ENCODE measurements at places on chromosomes 7 and 10. TPM values are rescaled to one million over a fixed set of nuclear protein-coding genes. Genes with fewer than 3 reads are reported as not detected.

GRCh38 chr7:44724276-44724675, 24.4 kb upstream of the ZMIZ2 start:
- H3K36me3 ChIP-seq, result no peaks in the 10 kb centered on the region
- H3K27ac ChIP-seq, result no peak overlapping the region
- no peaks in the 10 kb centered on the region for H3K27me3 ChIP-seq

ZNF117 gene
- total RNA-seq, result 5.3 TPM

GRCh38 chr7:72217151-72217550, 195.0 kb downstream of the CALN1 start:
- H3K27me3 ChIP-seq, result no peaks in the 10 kb centered on the region
- DNase-seq, result no peak
- H3K4me1 ChIP-seq, result no peaks in the 10 kb centered on the region
- H3K4me3 ChIP-seq, result no peak overlapping the region

SRRM3 gene
- total RNA-seq, result not detected

- no peak for DNase-seq
- H3K36me3 ChIP-seq, result no peaks in the 10 kb centered on the region
- no peaks in the 10 kb centered on the region for H3K27me3 ChIP-seq
- H3K4me3 ChIP-seq, result no peak overlapping the region
Measured at GRCh38 chr7:64849250-64849923, 53.7 kb upstream of the ZNF273 start.

CFTR gene
- not detected for total RNA-seq

ZNF727 gene
- total RNA-seq, result 0.20 TPM

GRCh38 chr7:111873963-111874690, 311.8 kb upstream of the IMMP2L start:
- DNase-seq, result no peak
- H3K27ac ChIP-seq, result no peak overlapping the region

- peaks cover 4% of the 10 kb centered on the region for H3K4me1 ChIP-seq
- no peak overlapping the region for H3K27ac ChIP-seq
- H3K4me3 ChIP-seq, result no peak overlapping the region
Measured at GRCh38 chr10:120941501-120941900, 90.3 kb downstream of the WDR11 start.

- no peaks in the 10 kb centered on the region for H3K4me1 ChIP-seq
- no peaks in the 10 kb centered on the region for H3K36me3 ChIP-seq
- DNase-seq, result no peak
- no peaks in the 10 kb centered on the region for H3K27me3 ChIP-seq
Measured at GRCh38 chr10:117911684-117912083, 135.1 kb downstream of the RAB11FIP2 start.

DMTF1 gene
- 183 TPM for total RNA-seq

MNX1 gene
- not detected for total RNA-seq

DNA sequence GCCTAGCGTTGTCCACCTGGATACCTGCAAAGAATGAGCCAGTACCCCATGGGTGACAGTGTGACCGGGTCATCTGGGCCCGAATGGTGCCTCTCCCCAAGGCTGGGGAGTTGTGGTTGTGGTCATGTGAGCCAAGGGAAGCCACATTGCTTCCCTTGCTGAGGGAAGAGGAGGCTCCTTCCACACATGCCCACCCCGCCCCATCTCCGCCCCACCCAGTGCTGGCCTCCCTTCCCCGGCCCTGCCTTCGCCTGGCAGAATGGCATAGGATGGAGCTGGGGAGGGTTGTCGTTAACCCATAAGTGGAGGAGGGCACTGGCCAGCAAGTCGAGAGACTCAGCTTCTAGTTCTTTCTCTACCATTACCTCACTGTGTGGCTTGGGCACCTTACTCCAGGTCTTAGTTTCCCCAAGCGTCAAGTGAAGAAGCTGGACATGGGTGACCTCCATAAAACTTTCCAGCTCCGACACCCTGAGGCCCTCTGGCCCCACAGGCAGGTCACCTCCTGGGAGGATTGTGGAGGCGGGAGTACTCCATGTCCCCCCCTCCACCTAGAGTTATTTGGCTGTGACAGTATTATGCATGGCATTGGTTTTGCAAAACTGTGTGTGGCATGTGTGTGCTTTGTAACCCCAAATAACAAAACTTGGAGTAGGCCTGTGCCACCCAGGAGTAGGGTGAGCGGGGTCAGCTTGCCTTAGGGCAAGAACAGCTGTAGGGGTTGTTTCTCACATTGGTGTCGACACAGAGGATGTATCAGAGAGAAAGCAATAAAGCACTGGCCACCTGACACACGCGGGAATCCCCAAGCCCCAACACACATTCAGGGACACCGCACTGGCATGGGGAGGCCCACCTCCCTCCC, 90.5 kb upstream of the MACROH2A2 start:
- no peak overlapping the region for H3K27ac ChIP-seq
- H3K27me3 ChIP-seq, result no peaks in the 10 kb centered on the region
- no peak for DNase-seq
- no peak overlapping the region for H3K4me3 ChIP-seq
- no peaks in the 10 kb centered on the region for H3K4me1 ChIP-seq

ZNF655 gene
- 150 TPM for total RNA-seq

DNA sequence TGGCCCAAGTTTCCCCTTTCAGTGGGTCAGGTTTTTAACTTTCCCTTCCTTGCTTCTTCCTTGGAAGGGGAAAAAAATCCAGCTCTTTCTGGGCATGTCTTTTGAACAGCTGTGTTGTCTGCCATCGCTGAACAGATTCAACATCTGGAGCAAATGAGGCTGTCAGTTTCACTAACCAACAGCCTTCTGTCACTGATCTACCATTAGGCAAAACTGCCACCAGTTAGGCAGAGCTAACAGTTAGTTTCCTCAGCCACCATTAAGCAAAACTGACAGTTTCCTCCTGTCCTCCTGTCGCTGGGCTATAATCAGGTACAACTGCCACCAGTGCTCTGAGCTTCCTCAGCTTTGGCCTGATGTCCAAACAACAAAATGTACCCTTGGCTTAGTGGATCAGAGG, 81.9 kb downstream of the NPTX2 start:
- DNase-seq, result no peak
- H3K4me1 ChIP-seq, result no peaks in the 10 kb centered on the region
- no peaks in the 10 kb centered on the region for H3K27me3 ChIP-seq
- no peak overlapping the region for H3K27ac ChIP-seq
- H3K36me3 ChIP-seq, result no peaks in the 10 kb centered on the region
- no peak overlapping the region for H3K4me3 ChIP-seq

- H3K4me3 ChIP-seq, result no peak overlapping the region
- no peak for DNase-seq
- H3K27me3 ChIP-seq, result no peaks in the 10 kb centered on the region
- peaks cover 13% of the 10 kb centered on the region for H3K4me1 ChIP-seq
Measured at GRCh38 chr10:6383096-6383812, 180.5 kb downstream of the PFKFB3 start.

SOSTDC1 gene
- not detected for total RNA-seq

DNA sequence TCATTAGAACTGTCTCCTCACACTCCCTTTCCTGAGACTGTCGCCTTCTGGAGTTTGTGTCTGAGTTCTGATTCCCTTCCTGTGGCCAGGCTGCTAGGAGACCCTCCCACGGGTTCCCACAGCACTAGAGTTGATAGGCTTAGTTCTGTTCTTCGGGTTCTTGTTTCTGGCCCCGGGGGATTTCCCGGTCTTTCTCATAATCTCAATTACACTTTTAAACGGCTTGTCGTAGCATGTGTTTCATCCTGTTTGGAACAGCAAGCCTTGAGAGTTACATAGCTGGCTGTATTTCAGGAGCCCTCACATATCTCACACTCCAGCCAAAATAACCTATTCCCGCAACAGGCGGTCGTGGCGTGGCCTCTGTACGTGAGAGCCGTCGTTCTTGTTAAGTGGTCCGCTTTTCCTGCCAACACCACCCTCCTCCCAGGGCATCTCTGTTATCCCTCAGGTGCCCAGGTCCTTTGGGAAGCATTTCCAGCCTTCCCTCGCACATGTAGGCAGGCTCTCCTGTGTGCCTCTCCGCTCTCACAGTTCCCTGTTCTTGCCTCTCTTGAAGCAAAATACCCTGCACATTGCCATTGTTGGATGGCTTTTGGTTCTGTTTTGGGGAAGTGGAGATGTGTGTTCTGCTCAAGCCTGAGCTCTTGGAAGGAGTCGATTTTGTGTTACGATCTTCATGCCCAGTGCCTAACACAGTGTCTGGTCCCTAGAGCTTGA, 46.0 kb downstream of the CDC123 start:
- no peaks in the 10 kb centered on the region for H3K4me1 ChIP-seq
- peaks cover 28% of the 10 kb centered on the region for H3K36me3 ChIP-seq
- no peaks in the 10 kb centered on the region for H3K27me3 ChIP-seq
- DNase-seq, result no peak
- H3K27ac ChIP-seq, result no peak overlapping the region

DNA sequence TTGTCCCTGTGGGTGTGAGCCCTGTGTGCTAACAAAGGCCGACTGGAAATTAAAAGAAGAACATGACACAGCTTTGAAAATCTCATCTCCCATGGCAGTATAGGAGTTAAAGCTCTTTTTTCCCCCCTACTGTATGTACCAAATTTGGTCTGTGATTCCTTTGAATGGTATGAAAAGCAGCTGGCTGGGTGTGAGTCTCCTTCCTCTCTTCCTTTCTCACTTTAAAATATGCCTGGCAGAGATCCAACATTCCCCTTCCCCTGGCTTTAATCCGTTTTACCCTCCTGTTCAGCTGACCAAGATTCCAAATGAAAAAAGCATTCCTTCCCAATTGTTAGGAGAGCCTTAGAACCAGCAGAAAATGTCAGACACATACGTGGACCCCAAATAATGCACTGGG, 225.0 kb upstream of the CELF2 start:
- DNase-seq, result no peak
- no peak overlapping the region for H3K4me3 ChIP-seq
- no peaks in the 10 kb centered on the region for H3K36me3 ChIP-seq
- no peaks in the 10 kb centered on the region for H3K27me3 ChIP-seq

DNA sequence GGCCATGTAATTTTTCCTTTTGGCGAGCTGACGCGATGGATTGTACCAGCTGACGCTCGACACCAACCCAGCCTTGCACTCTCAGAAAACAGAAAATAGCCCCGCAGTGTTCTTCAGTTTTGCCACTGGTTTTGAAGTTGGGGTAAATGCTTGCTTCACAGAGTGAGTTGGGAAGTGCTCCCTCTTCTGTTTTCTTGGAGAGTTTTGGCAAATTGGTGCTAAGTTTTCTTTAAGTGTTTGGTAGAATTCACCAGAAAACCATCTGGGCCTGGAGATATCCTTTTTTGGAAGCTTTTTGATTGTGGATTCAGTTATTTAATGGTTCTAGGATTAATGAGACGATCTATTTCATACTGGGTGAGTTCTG, 252.8 kb downstream of the ELFN1 start:
- H3K36me3 ChIP-seq, result no peaks in the 10 kb centered on the region
- H3K4me3 ChIP-seq, result no peak overlapping the region
- no peak overlapping the region for H3K27ac ChIP-seq

- no peak overlapping the region for H3K4me3 ChIP-seq
- no peaks in the 10 kb centered on the region for H3K36me3 ChIP-seq
- H3K4me1 ChIP-seq, result no peaks in the 10 kb centered on the region
- H3K27me3 ChIP-seq, result no peaks in the 10 kb centered on the region
- no peak for DNase-seq
Measured at GRCh38 chr7:64630496-64630895, 35.4 kb upstream of the ZNF107 start.

DNA sequence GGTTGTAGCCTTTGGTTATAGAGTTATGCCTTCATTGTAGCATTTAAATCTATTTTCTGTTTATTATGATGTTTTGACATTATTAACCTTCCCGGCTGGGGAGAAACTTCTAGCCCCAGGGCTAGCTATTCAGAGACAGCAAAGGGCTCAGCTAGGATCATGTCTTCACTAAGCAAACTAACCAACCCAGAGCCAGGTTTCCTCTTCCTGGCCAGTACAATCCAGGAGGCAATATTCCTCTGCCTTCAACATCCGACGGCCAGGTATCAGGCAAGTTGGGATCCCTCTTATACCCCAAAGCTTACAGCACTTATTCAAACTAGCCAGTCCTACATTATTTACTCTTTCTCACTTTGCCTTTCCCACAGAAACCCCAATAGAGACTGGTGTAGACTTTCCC, 1060.7 kb upstream of the GHITM start:
- H3K4me3 ChIP-seq, result no peak overlapping the region
- H3K27me3 ChIP-seq, result no peaks in the 10 kb centered on the region
- no peak for DNase-seq
- H3K27ac ChIP-seq, result no peak overlapping the region
- no peaks in the 10 kb centered on the region for H3K36me3 ChIP-seq

DNA sequence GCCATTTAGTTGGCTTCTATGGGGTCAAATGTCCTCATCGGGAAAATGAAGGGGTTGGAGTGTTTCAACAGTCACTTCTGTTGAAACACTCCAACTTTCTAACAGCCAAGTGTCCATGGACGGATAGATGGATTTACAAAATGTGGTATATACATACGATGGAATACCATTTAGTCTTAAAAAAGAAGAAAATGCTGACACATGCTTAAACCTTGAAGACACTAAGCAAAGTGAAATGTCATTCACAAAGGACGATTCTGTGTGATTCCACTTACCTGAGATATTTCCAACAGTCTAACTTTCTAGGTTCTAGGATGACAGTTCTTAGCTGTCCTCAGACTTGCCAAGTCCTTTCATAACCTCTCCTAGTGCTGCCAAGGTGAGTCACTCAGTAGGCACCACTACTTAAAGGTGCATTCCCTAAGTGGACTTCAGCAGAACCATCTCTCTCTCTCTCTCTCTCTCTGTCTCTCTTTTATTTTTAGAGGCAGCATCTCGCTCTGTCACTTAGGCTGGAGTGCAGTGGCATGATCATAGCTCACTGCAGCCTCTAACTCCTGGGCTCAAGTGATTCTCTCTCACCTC, 69.0 kb downstream of the DENND2A start:
- H3K4me3 ChIP-seq, result no peak overlapping the region
- H3K4me1 ChIP-seq, result no peaks in the 10 kb centered on the region
- no peak for DNase-seq
- no peaks in the 10 kb centered on the region for H3K36me3 ChIP-seq
- H3K27me3 ChIP-seq, result no peaks in the 10 kb centered on the region
- H3K27ac ChIP-seq, result no peak overlapping the region

GRCh38 chr10:86968271-86968993, at the start of gene ADIRF:
Gene ADIRF, plus strand, starts transcription at chr10:86968482. Its CDS starts 63 bp downstream, at chr10:86968545.
- H3K36me3 ChIP-seq, result no peaks in the 10 kb centered on the region

SPDYE17 gene
- total RNA-seq, result not detected

DNA sequence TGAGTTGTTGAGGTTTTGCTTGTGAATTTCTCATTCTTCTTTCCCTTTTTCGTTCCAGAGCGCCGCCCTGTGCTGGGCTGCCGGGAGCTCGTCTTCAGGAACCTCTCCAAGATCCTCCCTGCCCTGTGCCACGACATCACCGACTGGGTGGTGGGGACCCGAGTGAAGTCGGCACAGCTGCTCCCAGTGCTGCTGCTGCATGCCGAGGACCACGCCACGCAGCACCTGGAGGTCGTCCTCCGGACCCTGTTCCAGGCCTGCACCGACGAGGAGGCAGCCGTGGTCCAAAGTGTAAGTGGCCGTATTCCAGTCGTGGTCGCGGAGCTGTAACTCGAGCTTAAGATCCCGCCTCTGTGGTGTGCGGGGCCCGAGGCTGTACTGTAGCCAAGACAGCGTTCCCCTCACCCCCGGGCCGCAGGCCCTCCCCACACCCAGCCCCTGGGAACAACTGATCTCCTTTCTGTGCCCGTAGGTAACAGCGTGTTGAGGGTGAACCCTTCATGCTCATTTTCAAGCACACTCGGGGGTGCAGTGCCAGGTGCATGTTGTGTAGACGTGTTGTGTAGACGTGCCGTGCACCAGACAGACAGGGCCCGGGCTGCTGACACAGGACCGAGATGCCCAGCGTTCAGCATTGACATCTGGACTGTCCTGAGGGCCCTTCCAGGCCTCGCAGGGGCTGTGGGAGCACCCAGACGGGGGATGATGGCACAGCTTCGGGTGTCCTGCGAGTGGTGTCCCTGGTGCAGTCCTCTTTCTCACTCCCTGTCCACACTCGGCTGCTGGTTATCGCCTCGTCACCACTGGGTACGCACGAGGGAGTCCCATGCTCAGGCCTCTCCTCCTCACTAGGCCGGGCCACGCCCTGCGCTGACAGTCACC, 27.7 kb upstream of the PRKAR1B start:
- H3K27me3 ChIP-seq, result no peaks in the 10 kb centered on the region
- no peaks in the 10 kb centered on the region for H3K4me1 ChIP-seq
- no peak for DNase-seq
- peaks cover 25% of the 10 kb centered on the region for H3K36me3 ChIP-seq
- no peak overlapping the region for H3K4me3 ChIP-seq

All from CD4-positive, alpha-beta memory T cell (primary cell).